ENCODE measurements at places on chromosomes 1 and 21.

DNA sequence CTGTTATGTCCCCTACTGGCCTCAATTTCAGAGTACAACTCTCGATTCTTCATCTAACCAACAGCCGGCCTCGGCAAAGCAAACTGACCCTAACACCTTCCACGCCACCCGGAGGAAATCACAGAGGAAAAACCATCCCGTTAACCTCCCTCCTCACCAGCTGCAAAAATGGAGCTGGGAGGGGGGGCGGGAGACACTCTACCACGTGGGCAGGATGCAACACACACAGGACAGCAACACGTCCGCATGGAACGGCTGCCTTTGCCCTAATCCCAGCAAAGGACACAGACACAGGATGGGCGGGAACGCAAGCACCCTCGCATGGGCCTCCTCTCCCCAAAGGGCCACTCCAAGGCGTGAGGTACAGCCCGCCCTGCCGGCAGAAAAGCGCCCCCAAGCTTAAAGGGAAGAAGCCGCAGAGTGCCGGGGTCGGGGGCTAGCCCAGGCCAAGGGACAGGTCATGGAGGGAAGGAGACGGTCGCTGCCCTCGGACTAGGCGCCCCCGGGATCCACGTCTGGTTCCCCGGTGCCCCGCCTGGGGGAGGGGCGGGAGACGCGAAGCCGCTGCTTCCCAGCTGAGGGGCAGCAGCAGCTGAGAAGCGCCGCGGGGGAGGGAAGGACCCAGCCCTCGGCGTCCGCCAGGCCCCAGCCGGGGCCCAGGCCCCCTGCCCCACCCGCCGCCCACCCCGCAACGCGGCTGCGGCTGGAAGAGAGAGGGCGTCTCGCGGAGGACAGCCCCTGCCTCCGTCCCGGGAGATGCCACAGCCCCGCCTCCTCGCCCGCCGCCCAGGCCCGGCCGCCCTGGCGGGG is 590 bp downstream of the FOXJ3 start:
- DNase-seq = no peak

- DNase-seq = no peak
Observed at GRCh38 chr1:177355575-177355974, 184.8 kb downstream of the BRINP2 start.

- DNase-seq = no peak
Observed at GRCh38 chr1:72100771-72101170, 181.6 kb downstream of the NEGR1 start.

DNA sequence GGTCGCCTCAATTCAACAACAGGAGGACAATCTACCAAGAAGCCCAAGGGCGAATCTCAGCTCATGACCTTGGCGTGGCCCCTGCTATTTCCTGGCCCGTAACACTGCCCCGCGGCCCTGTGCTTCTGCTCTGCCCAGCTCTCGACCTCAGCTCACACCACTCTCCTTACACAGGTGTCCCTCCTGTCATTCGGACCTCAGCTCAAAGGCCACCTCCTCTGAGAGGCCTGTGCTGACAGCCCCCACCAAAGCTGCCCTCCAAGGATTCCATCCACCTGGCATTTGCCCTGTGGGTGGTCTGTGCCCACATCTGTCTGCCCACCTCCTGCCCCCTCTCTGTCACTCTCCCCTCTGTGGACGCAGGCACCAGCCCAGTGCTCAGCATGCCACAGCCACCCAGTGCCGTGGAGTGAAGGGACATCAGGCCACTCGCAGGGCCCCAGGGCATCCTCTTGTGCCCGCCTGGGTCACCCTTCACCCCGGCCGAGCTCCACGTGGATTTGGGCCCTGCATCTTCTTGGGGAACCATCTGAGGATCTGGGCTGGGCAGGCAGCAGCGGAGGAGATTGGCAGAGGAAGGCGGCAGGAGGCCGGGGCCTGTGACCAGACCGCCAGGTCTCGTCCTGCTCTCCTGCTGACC is 70.3 kb downstream of the DHRS3 start:
- DNase-seq = no peak

DNA sequence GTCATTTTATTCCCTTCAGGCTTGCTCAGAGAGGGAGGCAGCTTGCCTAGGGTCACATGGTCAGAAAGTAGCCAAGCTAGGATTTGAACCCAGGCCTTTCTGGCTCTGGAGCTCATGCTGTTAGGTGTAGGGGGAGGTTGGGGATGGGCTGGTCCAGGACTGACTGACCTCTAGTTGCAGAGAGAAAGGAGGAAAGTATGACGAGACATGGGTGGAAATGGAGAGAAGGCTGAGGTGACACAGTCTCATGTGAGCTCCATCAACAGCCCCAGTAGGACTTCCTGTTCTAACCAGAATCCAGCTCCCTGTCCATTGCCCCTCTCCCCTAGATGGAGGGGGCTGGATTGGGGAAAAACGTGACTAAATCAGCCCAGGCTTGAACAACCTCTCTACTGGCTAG is 15.5 kb upstream of the SYNC start:
- DNase-seq = no peak
